ENCODE measurements at places on chromosomes 1 and 21.

DNA sequence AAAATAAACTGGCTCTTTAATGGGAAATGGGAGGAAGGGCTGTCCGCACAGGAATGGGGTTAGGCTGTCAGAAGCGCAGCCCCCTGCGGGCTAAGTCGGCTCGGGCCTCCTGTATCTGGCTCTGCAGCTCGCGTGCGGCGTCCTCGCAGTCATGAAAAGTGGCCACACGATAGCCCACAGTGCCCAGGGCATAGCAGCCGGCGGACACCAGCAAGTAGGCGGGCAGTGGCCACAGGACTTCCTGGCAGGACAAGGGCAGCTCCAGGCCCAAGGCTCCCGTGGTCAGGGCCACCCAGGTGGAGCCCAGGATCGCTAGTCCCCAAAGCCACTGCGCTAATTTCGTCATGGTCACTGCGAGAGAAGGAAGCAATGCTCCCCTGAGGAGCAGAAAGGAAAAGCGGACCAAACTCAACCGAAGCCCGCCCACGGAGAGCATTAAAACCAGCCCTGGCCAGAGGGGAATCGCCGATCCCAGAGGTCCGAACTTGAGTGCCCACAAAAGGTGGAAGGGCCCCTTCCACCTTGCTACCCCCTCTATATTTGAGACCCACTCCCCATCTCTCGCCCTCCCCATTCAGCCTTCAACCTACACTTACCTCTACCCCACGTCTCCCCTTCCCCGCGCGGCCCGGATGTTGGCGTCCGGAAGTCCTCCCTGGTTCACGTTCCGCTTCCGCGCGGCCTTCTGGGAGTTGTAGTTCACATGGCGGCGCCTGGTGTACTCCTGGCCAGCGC is at the start of gene DPM3:
Gene DPM3, minus strand, starts transcription at position 637 of the 735 bp plus-strand sequence. Its CDS starts 291 bp downstream, at position 346.
- DNase-seq: peak; percentile 89

- peak; percentile 77 for DNase-seq
Observed at GRCh38 chr1:52927212-52928014, at the start of gene SCP2. SCP2 (plus strand) TSS chr1:52927276; CDS start chr1:52927397, 121 bp downstream.

- DNase-seq: peak; percentile 66
Observed at GRCh38 chr1:98053471-98054366, 132.9 kb upstream of the DPYD start.

DNA sequence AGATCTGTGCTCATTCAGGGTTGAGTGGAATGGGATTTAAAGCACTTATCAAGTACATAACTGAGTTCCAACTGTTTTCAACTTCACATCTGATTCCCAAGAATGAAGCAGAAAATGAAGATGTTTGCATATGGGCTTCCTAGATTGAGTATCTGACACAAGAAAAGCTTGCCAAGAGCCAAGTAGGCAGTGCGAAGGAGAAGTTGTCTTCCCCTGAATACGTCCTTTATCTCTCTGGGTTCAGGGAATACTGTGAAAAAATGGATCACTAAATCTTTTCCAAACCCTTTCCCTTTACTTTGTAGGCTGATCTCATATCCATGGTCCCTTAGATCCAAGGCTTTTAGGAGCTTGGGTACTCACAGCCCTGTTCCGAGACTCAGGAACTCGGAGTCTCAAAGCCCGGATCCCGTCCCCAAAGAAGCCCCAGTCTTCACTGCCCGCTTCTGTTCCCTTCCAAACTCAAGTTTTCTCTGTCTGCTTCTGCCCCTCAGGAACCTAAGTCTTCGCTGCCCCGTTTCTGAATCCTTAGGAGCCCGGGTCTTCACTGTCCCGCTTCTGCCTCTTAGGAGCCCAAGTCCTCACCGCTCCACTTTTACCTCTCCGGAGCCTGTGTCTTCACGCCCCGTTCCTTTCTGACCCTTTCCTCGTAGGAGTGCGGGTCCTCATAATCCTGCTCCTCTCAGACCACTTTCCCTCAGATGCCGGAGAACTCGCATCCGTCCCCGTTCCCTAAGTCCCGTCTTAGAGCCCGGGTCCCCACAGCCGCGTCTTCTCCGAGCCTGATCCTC is 616 bp downstream of the TAF12 start:
- no peak for DNase-seq

DNA sequence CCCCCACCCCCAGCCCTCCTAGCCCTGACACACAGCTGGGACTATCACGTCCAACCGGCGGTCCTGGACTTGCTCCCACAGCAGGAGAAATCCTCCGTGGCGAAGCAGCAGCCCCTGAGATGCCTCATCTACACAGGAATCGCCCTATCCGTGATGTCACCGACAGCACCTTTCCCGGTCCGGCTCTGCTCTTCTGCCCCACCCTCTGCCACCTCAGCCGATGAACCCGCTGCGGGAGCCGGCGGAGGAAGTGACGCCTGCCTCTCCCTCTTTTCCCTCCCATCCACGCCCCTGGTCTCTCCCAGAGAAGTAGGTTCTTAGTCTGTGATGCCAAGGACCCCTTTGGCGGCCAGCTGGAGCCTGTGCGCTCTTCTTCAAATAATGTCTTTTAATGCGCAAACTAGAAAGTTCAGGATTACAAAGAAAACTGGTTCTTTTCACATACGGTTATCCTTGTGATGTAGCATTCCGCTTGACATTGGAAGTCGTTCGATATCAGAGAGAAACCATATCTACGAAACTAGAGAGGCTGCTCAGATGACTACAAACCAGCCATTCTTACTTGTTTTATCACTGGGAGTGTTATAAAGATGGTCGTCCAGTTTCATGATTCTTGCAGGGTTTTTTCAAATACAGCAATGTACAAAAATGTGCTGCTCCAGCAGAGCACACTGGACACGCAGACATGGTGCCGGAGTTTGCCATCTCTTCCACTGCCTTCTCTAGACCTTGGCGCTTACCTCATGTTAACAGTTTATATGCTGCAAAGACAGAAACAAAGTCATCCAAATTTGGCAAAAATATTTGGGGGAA is 120.3 kb downstream of the PPIAL4G start:
- no peak for DNase-seq

GRCh38 chr1:158916085-158916484 is 15.3 kb upstream of the PYHIN1 start:
- DNase-seq: no peak

- DNase-seq: no peak
Observed at GRCh38 chr1:160739098-160739511, at the start of gene SLAMF7. SLAMF7 (plus strand) TSS chr1:160739247; CDS start chr1:160739302, 55 bp downstream.

DNA sequence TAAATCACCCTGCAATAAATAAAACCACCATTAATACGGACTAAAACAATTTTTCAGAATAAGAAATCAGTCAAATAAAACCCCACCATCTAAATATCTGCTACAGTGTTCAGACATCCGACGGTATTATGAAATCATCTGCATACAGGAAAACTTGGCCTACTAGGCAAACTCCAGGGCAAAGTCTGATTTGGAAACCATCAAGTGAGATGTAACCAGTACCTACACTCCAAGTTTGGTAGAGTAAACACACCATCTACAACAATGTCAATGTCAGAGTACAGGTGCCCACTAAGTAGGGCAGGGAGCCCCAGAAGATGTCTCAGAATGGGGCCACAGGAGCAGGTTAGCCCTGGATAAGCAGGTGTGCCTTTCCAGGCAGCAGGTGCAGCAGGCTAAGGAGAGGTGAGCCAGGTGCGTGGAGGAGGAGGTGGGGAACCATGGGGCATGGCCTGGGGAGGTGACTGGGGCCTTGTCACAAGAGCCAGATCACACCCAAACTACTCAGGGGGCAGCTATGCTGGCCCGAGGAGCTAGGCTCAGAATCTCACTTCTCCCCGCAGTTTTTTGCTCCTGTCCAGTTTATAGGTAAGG is 59.6 kb downstream of the CAPZB start:
- no peak for DNase-seq

DNA sequence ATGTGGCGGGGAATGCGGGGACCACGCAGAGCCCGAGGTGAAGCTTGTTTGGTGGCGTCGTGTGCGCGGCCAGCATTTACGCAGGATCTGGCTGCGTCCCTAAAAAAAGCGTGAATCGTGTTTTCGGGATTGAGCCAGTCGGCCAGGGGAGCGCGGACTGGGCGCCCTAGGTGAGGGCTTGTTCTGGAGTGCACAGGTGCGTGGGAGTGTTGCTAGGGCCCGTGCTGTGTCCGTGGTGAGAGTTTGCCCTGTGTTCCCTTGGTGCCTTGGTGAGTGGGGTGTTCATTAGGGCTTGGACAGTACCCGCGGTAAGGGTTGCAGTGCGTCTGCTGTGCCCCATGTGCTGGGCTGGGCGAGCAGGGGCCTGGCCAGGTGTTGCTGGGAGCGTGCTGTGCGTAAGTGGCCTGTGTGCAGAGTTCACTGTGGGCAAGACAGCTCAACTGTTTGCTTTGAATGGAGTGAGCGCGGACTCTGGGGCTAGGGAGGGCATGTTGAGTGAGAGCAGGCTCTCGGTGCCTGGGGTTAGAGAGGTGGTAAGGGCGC is 673 bp downstream of the CD46 start:
- peak; percentile 20 for DNase-seq

GRCh38 chr1:115558275-115558674 is 83.5 kb upstream of the VANGL1 start:
- DNase-seq: no peak

Measured in globus pallidus (tissue), 1 donor.